ENCODE measurements at places on chromosomes 6 and 20.

DNA sequence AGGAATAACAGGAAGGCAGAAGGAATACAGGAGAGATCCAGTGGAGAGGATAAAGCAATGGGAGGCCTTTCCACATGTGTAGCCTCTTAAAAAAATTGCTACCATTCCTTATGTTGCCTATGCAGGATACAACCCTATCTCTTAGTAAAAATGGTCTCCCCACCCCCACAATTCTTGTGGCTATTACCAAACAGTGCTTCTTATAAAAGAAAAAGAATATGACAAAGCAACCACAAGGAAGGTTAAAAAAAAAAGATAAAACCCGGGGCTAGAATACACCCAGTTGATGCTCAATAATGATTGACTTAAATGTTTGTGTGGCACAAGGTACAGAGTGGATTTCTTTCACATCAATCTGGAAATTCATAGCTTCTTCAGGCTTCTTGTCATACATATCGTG is 250.9 kb downstream of the HIVEP2 start:
- no peak for DNase-seq

GRCh38 chr6:134676307-134677281 is 273.3 kb downstream of the ALDH8A1 start:
- DNase-seq, result no peak

DNA sequence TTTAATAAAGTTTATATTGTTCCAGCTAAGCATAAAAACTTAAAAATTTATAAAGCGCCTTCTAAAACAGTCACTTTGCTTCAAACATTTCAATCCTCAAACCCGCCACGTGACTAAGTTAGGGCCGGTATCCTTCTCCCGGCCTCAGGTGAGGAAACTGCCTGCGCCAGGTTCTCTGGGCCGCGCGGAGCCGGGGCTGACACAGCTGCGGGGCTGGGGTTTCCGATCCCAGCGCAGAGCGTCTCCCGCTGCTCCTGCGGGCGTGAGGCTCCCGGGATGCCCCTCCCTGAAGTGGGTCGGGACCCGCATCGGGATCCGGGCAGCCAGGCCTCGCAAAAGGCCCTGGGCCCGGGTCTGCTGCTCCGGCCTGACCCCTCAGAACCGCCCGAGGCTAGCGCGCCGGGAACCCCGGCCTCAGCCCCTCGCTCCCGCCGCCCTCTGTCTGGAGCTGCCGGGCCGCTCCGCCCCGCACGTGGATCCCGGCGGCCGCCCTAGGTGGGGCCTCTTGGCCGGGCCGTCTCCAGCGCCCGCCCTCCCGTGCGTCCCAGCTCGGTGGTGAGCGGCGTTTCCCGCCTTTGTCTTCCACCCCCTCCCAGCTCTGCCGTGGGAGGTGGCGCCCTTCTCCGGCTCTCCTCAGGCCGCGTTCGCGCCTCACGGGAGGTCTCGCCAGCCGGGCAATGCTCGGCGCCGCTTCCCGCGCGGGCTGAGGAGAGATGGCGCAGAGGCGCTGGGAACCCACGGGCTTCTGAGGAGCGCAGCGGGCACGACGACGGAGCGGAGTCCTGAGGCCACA is 267.9 kb downstream of the DLL1 start:
- DNase-seq, result no peak

GRCh38 chr20:5674176-5674660 is 76.0 kb upstream of the SHLD1 start:
- DNase-seq, result no peak

- DNase-seq, result peak; percentile 63
Observed at GRCh38 chr20:13856354-13856753, 71.5 kb downstream of the NDUFAF5 start.
